T-cell (primary cell): ENCODE measurements at places on chromosomes 1 and 21.

GRCh38 chr1:39657923-39658485 lies 13.9 kb downstream of the NT5C1A start:
- peak; percentile 34 for DNase-seq

DNA sequence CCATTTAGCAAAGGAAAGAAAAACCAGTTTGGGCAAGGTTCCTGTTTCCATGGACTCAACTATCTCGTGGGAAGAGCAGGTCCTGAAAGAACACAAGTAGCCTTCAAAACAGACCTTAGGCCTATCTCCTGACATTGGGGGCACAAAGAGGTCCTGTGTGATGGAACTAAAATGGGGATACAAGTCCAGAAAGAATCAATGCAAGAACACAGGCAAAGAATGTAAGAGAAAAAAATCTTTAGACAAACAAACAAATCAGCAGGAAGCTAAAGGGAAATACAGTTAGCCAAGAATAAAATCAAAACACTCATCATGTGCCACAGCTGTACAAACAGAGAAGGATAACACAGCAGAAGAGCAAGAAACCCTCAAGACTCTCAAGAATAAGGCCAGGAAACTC lies 28.2 kb downstream of the SLC30A10 start:
- no peak for DNase-seq

- no peak for DNase-seq
Measured at GRCh38 chr1:154081386-154082126, 73.3 kb downstream of the NUP210L start.

GRCh38 chr1:230827801-230828200 lies 40.5 kb downstream of the C1orf198 start:
- no peak for DNase-seq

DNA sequence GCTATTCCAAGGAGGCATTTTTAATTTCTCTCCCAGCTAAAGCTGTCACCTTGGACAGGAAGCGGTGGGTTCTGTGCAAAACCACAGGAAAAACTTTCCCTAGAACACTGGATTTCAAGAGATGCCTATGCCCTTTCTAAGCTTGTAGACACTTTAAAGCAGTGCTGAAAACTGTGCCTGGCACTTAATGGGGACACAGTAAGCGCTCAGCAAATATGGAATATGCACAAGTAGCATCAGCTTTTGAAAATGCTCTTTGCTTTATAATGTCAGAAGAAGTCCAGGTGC lies 50.9 kb upstream of the TARBP1 start:
- no peak for DNase-seq

GRCh38 chr1:20194757-20195461 lies 8.6 kb upstream of the PLA2G2C start:
- peak; percentile 68 for DNase-seq

GRCh38 chr1:246291127-246291526 lies 216.0 kb downstream of the SMYD3 start:
- no peak for DNase-seq

DNA sequence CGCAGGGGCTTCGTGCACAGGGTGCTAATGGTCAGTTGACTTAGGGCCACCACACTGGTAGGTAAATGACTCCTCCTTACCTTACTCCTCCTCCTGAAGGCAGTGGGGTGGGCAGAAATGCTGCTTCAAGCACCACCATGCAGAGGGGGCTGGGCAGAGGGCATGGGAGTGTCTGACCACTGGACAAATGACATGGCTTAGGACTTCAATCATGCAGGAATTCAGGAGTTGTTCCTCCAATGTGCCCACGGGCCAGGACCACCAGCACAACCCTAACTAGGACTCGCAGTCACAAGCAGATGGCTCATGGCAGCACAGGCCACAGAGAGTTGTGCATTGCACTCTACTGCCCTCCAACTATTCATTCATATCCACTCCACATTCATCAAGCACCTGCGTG lies 65.7 kb downstream of the KCND3 start:
- DNase-seq = no peak

GRCh38 chr1:116706123-116706522 lies 38.6 kb upstream of the IGSF3 start:
- no peak for DNase-seq

DNA sequence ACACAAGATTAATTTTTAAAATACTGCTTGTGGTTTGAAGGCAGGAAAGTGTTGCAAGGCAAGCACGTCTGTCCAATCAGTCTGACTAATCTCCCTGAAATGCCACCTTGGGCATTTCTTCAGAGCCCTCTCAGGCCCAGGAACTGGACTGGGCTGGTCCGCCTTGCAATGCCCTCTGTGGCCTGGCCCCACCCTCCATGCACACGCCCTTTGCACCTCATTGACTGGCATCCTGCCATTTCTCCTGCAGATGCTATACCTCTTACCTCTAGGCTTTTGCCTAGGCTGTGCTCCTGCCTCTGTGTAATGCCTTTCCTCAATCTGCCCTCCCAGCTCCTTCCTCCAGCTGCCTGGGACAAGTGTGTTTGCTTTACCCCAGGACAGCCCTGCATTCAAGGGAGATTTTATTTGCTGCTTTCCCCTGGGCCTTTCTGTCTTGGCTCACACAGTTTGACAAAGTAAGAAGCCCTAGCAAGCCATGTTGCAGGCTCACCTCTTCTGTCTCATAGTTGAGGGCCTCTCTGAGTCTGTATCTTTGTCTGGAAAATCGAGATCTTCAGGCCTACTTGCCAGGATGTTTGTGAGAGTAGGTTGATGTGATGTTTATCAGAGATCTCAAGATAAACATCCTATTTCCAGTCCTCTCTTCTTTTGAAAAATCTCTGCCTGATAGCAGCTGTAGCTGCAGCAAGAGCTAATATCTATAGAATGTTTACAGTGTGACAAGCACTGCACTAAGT lies 149.2 kb upstream of the JUN start:
- DNase-seq = no peak

DNA sequence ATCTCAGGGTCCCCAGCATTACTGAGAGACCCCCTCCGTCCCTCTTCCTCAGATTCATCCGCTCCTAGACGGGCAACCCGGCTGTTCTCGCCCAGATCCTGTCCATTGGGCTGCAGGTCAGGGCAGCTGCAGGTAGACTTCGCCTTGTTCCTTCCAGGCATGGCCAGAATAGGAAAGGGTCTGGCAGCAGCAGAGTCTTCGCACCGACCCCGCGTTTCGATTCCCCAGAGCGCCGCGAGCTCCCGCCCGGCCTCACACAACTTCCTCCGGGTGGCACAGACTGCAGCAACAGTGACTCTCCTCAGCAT lies 265 bp downstream of the NRDC start:
- no peak for DNase-seq

DNA sequence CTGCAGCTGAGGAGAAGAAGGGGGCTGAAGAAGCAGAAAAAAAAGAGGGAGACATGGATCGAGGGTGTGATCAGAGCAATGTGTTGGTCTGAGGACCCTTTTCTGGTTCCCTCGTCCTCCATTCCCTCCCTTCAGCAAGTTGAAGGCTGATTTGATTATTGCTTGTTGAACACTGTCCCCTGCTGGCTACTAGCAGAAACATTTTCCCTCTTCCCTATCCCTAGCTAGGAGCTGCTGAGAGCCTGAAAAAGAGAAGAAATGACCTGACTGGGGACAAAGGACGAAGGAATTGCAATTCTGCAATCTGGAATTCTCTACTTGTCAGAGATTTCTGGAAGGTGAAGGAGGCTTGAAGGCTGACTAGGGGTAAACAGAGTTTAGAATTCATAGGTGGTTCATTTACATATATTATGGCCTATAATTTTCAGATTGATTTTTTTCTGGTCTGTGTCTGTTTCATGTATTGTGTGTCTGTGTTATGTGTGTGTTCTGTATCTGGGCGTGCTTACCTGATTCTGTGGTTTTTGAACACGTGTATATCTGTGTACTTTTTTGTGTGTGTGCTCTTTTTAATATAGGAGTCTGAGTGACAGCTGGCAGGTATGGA lies 9.8 kb downstream of the NHLH1 start:
- no peak for DNase-seq

DNA sequence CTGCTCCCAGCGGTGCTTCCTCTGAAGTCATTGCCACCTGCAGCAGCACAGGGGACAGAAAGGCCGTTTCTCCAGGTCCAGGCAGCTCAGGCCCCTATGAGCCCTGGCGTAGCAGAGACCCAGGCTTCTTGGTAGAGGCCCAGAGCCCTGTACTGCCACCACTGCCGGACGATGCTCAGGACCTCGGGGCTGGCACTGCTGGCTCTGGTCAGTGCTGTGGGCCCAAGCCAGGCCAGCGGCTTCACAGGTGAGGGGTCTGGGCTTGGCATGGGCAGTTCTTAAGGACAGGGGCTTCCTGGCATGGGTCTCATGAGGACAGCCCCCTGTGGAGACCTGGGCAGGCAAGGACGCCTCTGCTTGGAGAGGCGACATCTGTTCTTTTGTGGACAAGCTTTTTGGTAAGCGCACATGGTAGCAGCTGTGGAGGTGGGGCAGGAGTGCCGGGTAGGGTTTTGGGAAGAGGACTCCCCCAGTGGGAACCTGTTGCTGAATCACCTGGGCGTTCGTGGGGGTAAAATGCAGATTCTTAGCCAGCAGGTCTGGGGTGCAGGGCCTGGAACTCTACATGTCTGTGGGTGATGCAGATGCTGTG lies at the start of gene UMODL1:
Gene UMODL1 (plus strand): TSS at position 172 of the 592 bp plus-strand sequence. CDS start 0 bp downstream, at position 172.
- no peak for DNase-seq

GRCh38 chr1:68907491-68907890 lies 410.6 kb upstream of the DEPDC1 start:
- DNase-seq = no peak

DNA sequence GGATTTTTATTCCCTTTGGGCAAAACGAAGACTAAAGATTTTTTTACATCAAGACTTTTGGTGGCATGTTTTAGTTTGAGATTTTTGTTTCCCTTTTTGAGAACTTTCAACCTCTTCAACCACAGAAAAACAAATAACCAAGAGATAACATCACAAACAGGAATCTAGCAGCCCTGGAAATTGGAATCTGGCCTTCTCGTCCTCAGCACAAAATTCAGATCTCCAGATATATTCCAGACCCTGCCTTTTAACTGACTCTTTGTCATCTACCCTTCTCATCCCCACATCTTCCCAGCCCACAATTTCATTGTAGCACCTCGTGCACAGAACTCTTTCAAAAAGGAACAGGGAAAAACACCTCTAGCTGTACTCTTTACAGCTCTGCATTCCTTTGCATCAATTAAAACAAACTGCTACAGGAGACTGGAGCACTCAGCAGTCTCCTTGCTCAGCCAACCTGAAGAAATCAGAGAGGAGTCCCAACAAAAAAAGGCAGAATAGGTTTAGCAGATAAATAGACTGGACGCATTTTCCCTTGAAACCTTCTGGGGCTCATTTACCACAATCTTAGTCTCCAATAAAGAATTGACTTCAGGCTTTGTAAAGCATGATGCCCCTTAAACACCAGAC lies 251.0 kb downstream of the TTLL7 start:
- no peak for DNase-seq

- no peak for DNase-seq
Measured at GRCh38 chr1:158055854-158056253, 62.4 kb downstream of the KIRREL1 start.

DNA sequence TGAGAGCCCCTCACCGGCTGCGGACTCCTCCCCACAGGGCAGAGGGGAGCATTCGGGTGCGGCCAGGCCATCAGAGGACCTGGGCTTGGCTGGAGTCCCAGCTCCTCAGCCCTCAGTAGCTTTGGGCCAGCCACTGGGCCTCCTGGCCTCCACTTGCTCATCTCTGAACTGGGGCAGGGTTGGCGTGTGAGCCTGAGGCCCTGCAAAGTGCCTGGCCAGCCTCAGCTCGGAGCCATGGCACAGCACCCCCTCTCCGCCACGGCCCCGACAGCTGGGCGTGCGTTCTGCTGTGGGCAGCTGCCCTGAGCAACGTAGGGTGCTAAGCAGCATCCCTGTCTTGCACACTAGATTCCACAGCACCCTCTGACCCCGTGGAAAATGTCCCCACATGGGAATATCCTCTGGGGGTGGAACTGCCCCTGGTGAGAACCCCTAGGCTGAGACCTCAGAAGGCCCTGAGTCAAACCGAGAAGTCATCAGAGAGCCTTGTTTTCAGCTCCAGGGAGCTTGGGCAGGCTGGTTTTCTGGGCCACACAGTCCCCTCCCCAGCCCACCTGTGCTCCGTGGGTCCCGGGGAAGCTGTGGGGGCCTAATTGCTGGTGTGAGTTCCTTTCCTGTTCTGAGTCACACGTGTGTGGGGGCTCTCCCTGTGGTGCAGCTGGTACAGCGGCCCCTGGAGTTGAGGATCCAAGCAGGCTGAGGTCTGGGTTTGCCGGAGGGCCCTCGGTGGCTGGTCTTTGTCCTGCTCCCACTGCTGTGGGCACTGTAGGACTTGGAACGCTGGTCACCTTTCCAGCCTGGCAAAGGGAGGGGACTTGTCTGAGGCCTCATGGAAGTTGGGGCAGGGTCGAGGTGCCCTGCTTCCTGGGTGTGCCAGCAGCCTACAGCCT lies 24.5 kb downstream of the TP73 start:
- DNase-seq = no peak

DNA sequence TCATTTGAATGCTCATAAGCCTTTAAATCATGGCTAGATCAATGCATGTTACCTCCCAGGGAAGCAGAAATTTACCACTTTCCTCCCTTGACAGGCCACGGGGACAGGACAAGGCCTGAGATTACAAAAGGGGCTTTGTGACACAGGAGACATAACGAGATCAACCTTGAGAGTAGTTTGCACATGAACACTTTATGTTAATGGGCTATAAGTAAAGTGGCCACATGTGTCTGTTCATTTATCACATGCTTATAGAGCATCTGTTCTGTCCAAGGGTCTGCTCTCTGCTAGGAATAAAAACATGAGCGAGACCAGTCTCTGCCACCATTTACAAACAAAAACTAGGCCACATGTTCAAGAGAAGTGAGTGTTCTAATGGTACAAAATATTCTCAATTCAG lies 144.1 kb upstream of the C8B start:
- DNase-seq = no peak

- DNase-seq = no peak
Measured at GRCh38 chr1:108532730-108533129, 27.2 kb upstream of the EEIG2 start.

- no peak for DNase-seq
Measured at GRCh38 chr1:152870831-152871730, 7.0 kb upstream of the SMCP start.

- DNase-seq = no peak
Measured at GRCh38 chr1:26156285-26157038, 2.4 kb upstream of the FAM110D start.

DNA sequence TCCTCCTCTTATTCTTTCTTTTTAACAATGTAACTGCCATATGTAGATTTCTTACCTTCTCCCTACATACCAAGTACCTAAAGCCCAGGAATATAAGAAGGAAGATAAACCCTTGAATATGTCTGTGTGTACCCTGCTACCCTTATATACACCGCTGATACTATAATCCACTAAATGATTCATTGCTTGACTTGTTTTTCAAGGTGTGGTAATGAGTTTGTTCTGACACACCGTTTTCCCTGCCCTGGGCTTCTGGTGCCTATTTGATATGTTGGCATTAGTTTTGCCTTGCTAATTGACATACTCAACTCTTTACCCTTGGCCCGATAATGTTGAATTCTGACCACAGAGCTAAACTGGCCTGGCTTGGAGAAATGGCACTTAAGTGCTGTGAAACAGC lies 64.3 kb downstream of the IL23R start:
- DNase-seq = no peak

GRCh38 chr1:119227456-119227855 lies 87.0 kb upstream of the WARS2 start:
- no peak for DNase-seq

- no peak for DNase-seq
Measured at GRCh38 chr1:208950206-208950605, 633.3 kb upstream of the CAMK1G start.
